ENCODE measurements at places on chromosomes 12 and 14.
A peak's percentile ranks its signal among the peaks of the same experiment; 100 is the strongest.

DNA sequence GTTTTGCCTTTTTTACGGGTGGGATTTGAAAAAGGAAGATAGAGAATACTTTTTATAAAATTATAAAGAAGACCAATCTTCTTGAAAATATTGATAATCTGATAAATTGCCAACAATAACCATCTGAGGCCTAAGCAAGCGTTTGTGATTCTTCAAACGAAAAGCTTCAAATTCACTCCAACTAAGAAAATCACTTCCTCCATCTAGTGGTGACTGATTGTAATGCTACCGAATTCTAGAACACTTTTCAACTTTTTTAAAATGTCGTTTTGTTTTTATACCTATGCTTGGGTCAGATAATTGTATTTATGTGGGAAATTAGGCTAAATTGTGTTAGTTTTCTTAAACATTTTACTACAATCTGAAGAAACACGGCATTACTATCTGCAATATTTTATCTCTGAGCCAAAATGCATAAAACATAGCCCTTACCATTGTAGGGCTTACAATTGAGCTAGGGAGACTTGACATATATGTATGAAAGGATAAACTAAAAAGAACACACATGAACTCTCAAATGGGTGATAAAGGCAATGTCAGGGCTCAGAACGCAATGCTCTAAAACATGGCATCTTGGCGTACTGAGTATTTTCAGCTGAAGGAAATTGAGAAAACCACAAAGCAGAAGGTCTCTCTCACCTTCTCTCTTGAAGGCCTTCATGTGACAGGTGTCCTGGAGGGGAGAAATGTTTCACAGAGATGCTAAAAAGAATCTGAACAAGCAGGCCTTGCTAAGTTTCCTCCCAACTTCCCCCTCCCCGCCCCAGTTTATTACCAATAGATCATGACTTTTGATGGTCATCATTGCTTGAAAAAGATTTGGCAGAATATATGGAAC is 36.8 kb upstream of the G2E3 start:
- no peak overlapping the region for H3K27ac ChIP-seq
- no peaks in the 10 kb centered on the region for H3K36me3 ChIP-seq

DNA sequence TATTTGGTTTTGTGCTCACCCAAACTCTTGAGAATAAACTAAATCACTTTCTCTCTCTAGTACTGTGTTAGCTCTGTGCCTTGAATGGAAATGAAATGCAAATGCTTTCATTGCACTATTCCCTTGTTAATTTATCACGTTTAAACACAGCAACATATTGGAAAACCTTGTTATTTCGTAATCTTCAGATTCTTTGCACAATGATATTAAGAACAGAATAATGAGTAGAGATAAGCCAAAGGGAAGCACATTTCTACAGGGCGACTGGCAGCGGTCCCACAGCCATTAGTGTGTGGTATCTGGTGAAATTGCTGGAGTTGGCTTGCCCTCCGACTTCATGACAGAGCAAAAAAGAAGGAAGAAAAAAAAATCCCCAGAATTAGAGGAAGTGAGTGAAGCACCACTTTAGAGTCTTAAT is 166.1 kb upstream of the E2F7 start:
- no peak overlapping the region for H3K4me3 ChIP-seq
- H3K36me3 ChIP-seq: no peaks in the 10 kb centered on the region
- H3K4me1 ChIP-seq: no peaks in the 10 kb centered on the region
- H3K27me3 ChIP-seq: no peaks in the 10 kb centered on the region

DNA sequence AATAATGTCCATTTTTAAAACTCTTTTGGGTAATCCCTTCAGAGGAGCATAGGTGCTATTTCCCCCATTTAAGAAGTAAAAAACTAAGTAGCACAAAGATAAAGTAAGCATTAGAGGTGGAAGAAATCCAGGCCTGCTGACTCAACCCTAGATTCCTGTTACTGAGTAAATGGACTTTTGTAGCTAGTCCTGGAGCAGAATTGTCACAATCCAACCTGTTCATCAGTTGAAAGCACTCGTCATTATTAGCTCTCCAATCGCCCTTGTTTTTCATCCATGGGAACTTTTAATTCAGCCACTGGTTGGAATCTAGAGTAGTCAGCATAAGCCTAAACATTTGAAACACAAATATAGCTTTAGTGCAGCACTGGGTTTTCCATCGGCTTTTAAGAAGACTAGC is 139.5 kb upstream of the AMIGO2 start:
- H3K27ac ChIP-seq: no peak overlapping the region
- peaks cover 12% of the 10 kb centered on the region for H3K4me1 ChIP-seq
- DNase-seq: no peak
- H3K36me3 ChIP-seq: no peaks in the 10 kb centered on the region

DNA sequence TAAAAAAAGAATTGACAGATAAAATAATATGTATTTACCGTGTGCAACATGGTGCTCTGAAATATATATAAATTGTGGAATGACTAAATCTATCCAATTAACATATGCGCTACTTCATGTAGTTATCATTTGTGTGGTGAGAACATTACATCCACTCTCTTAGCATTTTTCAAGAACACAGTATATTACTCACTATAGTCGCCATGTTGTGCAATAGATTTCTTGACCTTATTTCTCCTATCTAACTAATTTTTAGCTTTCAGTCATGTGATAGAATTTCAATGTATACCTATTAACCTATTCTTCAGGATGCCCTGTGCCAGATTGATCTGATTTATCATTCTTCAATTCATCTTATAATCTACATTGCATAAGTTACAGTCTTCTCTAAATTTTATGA is 178.6 kb downstream of the BCAT1 start:
- H3K4me1 ChIP-seq: no peaks in the 10 kb centered on the region
- H3K4me3 ChIP-seq: no peak overlapping the region

- no peaks in the 10 kb centered on the region for H3K36me3 ChIP-seq
- no peak for DNase-seq
- H3K4me3 ChIP-seq: peak overlapping the region; percentile 18
- peak overlapping the region; percentile 97 for H3K27ac ChIP-seq
- H3K27me3 ChIP-seq: no peaks in the 10 kb centered on the region
Observed at GRCh38 chr14:73784181-73784987, 67.2 kb upstream of the PTGR2 start.

GRCh38 chr12:62730649-62731048 is 204.3 kb downstream of the PPM1H start:
- H3K36me3 ChIP-seq: no peaks in the 10 kb centered on the region
- DNase-seq: no peak
- H3K4me1 ChIP-seq: peaks cover 42% of the 10 kb centered on the region
- H3K27me3 ChIP-seq: no peaks in the 10 kb centered on the region

- no peak overlapping the region for H3K27ac ChIP-seq
- no peak for DNase-seq
- H3K36me3 ChIP-seq: no peaks in the 10 kb centered on the region
- H3K27me3 ChIP-seq: no peaks in the 10 kb centered on the region
Observed at GRCh38 chr12:82883394-82884355, 197.0 kb downstream of the TMTC2 start.

DNA sequence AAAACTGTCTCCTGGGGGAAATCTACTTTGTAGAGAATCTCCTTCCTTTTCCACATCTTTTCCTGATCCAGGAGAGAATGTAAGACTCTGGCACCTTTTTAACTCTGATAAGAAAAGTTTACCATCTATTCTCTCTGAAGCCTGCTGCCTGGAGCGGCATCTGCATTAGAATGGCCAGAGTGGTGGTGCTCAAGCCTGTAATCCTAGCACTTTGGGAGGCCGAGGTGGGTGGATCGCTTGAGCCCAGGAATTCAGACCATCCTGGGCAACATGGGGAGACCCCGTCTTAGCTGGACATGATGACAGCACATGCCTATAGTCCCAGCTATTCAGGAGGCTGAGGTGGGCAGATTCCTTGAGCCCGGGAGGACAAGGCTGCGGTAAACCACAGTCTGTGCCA is 1.4 kb upstream of the CHFR start:
- DNase-seq: no peak
- H3K4me1 ChIP-seq: no peaks in the 10 kb centered on the region
- H3K27ac ChIP-seq: peak overlapping the region; percentile 89
- no peak overlapping the region for H3K4me3 ChIP-seq

DNA sequence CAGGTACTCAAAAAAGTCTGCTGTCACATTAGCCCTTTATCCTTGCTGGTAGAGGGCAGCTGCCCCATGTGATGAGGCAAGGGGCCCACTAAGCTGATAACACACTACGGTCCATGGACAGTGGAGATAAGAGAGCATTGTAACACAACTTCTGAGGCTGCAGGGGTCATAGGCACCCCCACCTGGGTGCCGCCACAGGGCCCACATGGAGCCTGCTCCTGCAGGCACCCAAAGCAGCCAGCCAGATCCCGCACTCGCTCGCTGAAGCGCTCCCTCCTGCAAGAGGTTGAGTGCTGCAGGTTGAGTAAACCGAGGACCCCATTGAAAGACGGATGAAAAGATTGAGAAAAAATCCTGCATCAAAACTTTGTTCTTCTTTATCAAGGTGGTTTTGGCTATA is 566.3 kb upstream of the NOVA1 start:
- no peak overlapping the region for H3K4me3 ChIP-seq
- H3K36me3 ChIP-seq: no peaks in the 10 kb centered on the region
- H3K27me3 ChIP-seq: no peaks in the 10 kb centered on the region

- H3K4me1 ChIP-seq: no peaks in the 10 kb centered on the region
- no peak overlapping the region for H3K4me3 ChIP-seq
- H3K27me3 ChIP-seq: no peaks in the 10 kb centered on the region
- H3K36me3 ChIP-seq: no peaks in the 10 kb centered on the region
- DNase-seq: no peak
- H3K27ac ChIP-seq: no peak overlapping the region
Observed at GRCh38 chr12:124125203-124125871, 152.3 kb downstream of the ZNF664 start.

GRCh38 chr14:64734990-64735389 is 30.8 kb downstream of the PLEKHG3 start:
- H3K4me3 ChIP-seq: no peak overlapping the region
- no peak for DNase-seq
- no peak overlapping the region for H3K27ac ChIP-seq

GRCh38 chr12:121190523-121191031 is 19.4 kb upstream of the P2RX4 start:
- DNase-seq: no peak
- H3K27me3 ChIP-seq: no peaks in the 10 kb centered on the region
- no peak overlapping the region for H3K27ac ChIP-seq

Data from esophagus muscularis mucosa (tissue), 4 donors.